Activated naive CD4-positive, alpha-beta T cell treated with Interleukin-2 at 50 U/mL for 16 hours (primary cell): ENCODE measurements at places on chromosomes 7 and 10.

DNA sequence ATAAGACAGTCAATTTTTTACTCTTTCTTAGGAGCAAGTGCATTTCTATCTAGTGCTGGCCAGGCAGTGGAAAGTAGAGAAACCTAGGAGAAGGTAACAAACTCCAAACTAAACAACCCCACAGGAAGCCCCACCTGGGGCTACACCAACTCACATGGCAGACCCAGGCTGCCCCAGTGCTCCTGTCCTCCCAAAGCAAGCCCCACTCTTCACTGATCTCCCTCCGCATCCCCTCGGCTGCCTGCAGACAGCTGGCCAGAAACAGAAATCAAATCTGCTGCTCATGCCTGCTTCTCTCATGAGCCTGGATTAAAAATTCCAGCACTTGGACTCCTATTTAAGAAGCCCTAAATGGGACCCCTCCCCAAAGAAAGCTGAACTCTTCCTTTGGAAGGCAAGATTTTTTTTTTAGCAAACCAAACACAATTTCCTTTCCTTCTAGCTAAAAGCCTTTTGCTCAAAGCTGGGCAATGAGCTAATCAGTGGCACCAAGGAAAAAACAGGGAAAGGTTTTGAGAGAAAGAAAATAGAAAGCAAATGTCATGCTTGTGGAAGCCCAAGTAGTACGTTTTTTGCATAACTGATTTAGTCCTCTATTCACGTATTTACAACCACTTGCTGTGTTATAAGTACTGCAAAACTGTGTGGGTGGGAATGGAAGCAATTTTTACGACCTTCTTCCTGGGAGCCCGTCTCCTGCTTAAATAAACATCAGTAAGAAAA lies 10.8 kb downstream of the PDE1C start:
- DNase-seq = no peak

GRCh38 chr7:139594911-139595476 lies 71.5 kb downstream of the CLEC2L start:
- DNase-seq = no peak

DNA sequence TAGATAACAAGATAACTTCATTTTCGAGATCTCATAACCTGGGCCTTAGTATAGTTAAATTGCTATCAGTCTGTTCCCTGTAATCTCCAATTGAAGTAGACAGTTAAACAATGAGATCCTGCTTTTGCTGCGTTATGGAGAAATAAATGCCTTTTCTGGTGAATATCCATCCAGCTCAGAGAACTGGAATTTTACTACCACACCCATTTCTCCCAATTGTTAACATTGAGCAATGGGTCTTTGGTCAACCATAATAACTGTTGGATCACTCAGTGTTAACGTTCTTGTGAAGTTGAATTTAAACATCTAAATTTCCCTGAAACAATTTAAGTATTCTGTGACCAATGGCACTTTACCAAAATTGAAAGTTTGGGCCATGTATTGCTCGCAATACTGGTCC lies 3.0 kb downstream of the CALU start:
- DNase-seq = no peak

- DNase-seq = no peak
Measured at GRCh38 chr7:128974241-128974934, 36.7 kb downstream of the IRF5 start.

GRCh38 chr10:21803374-21803773 lies 200.2 kb downstream of the DNAJC1 start:
- DNase-seq = no peak
